ENCODE measurements at places on chromosomes 16 and 17.

DNA sequence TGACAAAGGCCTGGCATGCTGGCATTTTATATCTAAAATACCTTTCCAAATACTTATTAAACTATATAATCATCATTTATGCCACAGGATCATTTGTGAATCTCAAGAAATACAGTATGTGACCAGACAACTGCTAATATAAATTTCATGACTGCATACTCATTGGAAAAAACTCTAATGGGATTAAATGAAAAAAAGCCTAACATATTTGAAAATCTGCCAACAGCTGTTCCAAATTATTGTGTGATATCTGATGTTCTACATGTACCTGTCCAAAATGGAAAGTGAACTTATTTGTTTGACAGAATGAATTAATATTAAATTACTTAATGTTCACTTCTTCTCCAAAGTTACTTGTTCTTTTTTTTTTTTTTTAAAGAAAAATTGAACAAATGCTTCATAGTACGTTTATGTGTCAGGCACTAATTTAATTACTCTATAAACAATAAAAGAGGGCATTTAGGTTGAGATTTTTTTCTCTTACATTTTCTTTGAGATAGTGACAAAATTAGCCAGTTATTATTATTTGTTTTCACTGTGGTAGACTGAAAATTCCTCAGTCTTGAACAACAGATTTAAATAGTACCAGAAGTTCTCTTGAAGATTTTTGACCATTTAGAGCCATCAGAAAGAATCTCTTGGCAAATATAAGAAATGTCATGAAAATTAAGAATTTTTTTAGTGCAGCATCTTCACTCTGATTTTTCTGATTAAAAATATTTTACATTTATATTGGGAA lies 114.0 kb downstream of the FTO start:
- DNase-seq, result no peak

- DNase-seq, result no peak
Measured at GRCh38 chr17:38355251-38355650, 3.6 kb downstream of the SOCS7 start.

- no peak for DNase-seq
Measured at GRCh38 chr17:61720016-61720795, 129.2 kb upstream of the NACA2 start.

GRCh38 chr17:79905832-79906231 lies 66.6 kb upstream of the CBX4 start:
- DNase-seq, result no peak

DNA sequence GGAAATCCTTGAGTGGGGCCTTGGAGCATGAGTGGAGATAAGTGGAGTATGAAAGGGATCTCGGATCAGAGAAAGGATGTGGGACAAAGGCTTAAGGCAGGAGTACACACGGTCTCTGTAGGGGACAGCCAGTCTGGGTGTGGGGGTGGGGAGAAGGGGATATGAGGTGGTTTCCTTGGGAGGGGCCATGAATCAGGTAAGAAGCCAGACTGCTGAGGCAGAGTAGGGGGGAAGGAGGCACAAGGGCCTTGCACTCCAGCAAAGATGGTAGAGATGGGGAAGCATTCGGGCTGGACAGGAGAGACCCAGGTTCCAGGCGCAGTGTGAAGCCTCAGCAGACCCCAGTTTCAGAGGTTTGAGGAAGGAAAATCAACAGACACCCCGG lies 1.6 kb downstream of the HSD11B2 start:
- DNase-seq, result no peak

- no peak for DNase-seq
Measured at GRCh38 chr16:79380995-79381602, 219.4 kb downstream of the MAF start.

DNA sequence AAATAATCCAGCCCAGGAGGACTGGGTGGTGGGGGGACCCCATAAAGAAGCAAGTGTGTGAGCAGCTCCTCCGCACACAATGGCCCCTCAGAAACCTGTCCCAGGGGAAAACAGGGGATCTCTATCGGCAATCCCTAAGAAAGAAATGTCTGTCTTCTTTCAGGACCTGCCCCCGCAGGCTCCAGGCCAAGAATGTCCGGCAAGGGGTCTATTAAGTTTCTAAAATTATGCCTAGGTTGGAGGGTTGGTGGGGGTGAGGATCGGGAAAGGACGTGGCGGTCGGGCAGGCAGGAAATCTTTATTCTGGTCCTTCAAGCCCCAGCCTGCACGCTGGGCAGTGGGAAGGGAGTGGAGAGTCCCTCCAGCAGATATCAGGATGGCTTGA lies 23.4 kb upstream of the LITAF start:
- no peak for DNase-seq

GRCh38 chr17:2068031-2068518 lies 13.2 kb downstream of the HIC1 start:
- DNase-seq, result peak; percentile 79

- DNase-seq, result no peak
Measured at GRCh38 chr16:17403859-17404545, 66.8 kb downstream of the XYLT1 start.

- no peak for DNase-seq
Measured at GRCh38 chr17:47929218-47930000, 12.0 kb upstream of the PNPO start.

DNA sequence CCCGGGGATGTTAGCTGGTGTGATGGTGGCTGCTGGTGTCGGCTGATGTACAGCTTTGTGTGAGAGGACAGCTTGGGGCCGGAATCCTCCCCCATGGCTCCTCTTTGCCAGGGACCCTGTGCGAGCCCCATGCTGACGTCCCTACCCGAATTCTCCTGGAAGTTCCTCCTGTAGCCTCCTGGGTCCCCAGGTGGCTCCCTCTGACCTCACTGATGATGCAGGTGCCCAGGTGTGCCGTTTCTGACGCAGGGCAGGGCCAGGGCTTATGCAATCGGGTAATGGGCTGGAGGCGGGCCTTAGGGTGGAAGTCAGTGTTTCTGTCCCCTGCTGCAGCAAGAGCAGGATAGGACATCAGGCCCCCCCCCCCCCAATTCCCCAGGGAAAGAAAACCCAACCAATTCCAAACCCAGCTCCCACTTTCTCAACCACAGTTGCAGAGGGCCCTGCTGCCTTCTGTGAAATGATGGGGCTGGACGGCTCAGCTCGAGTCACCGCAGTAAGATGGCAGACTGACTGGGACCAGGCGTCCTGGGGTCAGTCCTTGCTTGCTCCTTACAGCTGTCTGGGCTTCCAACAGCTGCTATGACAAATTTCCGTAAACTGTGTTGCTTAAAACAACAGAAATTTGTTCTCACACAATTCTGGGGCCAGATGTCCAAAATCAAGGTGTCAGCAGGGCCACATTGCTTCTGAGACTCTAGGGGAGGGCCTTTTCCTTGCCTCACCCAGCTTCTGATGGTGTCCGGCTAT lies 139.0 kb upstream of the PLCG2 start:
- DNase-seq, result no peak

GRCh38 chr16:23902034-23902747 lies 66.4 kb downstream of the PRKCB start:
- DNase-seq, result no peak

DNA sequence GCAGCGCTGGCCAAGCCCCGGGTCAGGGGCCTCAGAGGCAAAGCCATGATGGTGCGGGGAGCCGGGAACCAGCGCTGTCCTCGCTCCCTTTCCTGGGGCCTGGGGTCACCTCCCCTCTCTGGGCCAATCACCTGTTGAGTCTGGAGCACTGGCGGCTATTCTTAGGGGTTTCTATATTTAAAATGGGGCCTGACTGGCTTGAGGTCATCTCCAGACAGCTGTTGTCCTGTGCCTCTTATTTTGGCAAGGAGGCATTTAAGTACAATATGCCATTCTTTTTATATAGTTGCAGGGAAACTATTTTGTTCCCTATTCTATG lies at the start of gene COX6A2:
COX6A2 (minus strand) TSS at position 82 of the 319 bp plus-strand sequence; CDS start at position 47, 35 bp downstream.
- no peak for DNase-seq

GRCh38 chr17:46063241-46063640 lies 64.2 kb downstream of the STH start:
- peak; percentile 56 for DNase-seq

DNA sequence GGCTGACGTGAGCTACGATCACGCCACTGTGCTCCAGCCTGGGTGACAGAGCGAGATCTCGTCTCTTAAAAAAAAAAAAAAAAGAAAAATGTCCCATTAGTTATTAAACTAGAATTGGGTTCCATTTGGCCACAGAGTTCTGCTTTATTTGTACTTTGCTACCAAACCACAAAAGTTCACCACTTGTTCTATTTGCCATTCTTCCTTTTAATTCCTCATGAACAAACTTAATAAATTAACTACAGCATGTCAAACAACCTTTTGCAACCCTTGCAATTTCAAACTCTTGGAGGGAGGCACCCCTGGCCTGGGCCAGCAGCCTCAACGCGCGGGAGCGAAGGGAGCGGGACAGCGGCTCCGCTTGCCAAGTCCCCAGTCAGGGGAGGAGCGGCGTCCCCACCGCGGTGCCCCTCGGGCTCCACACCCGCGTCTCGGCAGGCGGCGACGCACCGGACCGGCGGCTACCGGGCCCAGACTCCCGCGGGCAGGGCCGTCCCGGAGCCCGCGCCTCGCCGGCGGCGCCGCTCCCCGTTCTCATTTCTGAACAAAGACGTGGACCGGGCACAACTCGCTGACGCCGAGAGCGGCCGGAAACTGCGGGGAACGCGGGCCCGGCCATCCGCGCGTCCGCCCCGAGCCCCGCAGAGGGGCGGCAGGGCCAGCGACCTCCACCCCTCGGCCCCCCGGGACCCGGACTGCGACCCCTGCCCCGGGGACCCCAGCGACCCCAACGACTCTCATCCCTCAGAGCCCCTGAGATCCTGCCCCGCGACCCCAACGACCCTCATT lies 775 bp downstream of the CYTH1 start:
- DNase-seq, result no peak

- no peak for DNase-seq
Measured at GRCh38 chr17:74767111-74767516, 9.0 kb downstream of the NAT9 start.

DNA sequence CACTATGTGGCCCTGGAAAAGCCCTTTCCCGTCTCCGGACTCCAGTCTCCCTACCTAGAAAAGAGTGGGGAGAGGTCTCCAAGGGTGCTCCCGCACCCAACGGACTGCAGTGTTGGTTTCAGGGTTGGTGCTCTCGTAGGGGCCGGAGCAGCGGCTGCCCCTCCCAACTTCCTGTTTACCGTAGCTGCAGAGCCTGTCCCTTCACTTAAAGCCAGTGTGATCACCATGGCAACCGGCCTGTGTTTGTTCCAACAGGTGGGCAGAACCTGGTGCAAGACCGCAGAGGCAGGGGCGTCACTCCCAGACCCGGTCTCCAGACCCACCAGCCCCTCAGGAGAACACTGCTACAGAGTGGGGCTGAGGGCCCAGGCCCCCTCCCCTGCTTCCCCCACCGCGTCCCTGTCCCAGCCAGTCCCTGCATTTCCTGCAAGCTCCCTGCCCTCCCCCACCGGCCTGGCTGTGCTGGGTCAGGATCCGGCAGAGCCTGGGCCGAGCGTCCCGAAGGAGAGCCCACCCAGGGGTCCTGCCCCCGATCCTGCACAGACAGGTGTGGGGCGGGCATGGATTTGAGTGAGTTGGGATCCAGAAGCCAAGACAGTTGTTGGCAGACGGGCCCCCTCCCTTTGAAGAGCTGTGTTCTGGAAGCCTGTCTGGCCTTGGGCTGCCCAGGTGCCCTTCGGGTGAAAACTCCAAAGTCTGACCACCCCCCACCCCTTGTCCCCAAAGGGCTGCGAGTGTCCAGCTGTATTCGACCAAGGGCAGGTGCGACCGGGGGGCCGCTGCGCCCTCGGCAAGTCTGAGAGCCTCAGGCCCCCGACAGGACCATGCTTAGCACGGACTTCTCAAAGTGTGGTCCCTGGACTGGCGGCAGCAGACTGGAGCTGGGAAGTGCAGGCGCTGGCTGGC lies 1.5 kb upstream of the BAIAP3 start:
- DNase-seq, result no peak

GRCh38 chr16:58471209-58471975 lies 28.6 kb upstream of the NDRG4 start:
- DNase-seq, result no peak

DNA sequence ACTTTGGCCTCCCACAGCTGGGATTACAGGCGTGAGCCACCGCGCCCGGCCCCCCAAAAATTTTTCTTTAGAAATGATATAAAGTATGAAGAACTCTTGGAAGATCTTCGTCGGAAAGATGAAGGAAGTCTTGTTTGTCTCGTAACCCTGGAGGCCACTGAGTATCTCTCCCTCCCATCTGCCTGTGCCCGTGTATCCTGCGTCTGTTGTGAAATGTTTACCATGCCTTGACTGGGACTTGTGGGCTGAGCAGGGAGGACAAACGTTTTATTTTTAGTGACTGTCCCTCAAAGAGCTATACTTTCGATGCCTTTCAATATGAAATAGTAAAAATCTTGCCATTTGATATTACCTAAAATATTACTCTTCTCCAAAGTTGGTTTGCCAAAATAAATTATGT lies 121.2 kb downstream of the RPTOR start:
- no peak for DNase-seq

DNA sequence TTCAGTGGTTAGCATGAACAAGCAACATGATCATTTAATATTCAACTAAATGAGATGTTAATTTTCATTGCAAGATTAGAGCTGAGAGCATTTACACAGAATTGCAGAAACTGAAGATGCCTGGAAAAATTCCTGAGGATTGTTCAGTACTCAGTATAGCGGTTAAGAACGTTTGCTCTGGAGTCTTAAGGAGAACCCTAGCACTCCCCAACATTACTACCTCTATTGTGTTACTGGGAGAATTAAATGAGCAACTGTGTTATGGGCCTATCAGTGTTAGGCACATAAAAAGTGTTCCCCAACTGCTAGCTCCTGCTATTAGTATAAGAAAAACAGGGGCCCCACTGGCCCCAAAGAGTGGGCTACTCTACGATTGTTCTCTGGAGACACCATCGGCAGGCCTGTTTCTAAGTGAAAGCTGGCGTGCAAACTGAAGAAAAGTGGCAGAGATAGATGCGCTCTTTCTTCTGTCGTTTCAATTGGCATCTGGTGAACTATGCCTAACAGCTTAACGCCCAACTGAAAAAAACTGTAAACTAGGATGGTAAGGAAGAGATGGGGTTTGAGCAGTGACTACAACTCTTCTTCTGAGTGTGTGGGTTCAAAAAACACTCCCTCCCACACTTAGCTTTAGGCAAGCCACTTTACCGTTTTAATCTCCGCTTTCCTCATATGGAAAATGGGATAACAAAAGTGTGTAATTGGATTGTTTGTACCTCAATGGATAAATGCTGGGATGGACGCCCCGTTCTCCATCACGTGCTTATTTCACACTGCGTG lies 1.3 kb downstream of the CDR2 start:
- no peak for DNase-seq

DNA sequence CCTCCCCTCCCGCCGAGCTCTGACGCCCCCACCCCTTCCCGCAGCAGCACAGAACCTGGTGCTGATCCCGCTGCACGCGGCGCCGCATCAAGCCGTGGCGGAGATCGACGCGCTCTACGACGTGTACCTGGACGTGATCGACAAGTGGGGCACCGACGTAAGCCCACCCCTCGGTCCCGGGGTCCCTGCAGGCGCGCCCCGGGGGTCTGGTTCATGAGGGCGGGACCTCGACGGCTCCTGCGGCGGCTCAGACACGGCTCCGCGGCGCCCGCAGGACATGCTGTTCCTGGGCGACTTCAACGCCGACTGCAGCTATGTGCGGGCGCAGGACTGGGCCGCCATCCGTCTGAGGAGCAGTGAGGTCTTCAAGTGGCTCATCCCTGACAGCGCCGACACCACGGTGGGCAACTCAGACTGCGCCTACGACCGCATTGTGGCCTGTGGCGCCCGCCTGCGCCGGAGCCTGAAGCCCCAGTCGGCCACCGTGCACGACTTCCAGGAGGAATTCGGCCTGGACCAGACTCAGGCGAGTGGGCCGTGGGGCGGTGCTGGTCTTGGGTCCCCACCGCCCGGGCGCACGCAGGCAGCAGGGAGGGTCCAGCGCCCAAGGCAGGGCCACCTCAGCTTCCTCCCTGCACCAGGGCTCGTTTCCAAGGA lies 1.4 kb downstream of the DNASE1L2 start:
- no peak for DNase-seq

All from AG09309 (cell line).